ENCODE measurements at places on chromosomes 11 and 22.

DNA sequence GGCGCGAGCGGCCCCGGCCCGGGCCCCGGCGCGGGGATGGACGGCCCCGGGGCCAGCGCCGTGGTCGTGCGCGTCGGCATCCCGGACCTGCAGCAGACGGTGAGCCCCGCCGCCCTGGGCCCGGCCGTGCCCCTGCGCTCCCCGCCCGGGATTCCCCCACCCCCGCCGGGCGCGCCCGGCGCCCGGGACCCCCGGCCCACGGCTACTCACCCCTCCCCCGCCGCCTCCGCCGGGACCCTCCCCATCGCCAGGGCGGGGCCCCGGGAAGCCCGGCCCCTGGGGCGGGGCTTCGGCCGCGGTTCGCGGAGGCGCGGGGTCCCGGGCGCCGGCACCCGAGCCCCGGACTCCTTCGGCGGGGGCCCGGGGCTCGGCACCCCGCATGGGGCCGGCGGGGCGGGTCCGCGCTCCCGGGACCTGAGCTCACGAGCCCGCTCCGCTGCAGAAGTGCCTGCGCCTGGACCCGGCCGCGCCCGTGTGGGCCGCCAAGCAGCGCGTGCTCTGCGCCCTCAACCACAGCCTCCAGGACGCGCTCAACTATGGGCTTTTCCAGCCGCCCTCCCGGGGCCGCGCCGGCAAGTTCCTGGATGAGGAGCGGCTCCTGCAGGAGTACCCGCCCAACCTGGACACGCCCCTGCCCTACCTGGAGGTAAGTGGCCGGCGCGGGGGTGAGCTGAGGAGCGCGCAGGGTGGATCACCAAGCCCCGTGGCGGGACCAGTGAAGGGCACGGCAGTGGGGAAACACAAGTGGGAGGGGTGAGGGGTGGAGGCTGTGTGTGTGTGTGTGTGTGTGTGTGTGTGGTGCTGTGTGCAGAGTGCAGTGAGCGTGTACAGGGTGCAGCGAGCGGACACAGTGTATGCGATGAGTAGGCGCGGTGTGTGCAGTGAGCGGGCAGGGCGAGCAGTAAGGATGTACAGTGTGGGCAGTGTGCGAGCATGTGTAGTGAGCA lies 2.3 kb downstream of the SHANK3 start:
- DNase-seq, result no peak

DNA sequence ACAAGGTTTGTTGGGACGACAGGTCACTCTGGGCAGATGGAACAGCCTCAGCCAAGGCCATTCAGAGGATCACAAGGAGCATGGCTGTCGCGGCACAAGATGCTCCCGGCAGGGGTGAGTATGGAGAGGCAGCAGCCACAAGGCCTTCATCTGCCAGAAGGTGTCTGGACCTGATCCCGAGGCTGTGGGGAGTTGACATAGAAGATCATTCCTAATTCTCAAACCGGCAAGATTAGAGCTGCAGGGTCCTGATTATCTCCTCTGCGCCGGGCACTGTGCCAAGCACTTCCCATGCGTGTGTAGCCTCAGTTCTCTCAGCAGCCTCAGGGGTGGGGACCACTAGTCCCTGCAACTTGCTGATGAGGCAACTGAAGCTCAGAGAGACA lies 32.3 kb upstream of the RFPL3 start:
- DNase-seq, result no peak

- no peak for DNase-seq
Measured at GRCh38 chr11:129323896-129324502, 51.6 kb upstream of the BARX2 start.

GRCh38 chr22:50502628-50503474 lies 4.7 kb downstream of the LMF2 start:
- no peak for DNase-seq

DNA sequence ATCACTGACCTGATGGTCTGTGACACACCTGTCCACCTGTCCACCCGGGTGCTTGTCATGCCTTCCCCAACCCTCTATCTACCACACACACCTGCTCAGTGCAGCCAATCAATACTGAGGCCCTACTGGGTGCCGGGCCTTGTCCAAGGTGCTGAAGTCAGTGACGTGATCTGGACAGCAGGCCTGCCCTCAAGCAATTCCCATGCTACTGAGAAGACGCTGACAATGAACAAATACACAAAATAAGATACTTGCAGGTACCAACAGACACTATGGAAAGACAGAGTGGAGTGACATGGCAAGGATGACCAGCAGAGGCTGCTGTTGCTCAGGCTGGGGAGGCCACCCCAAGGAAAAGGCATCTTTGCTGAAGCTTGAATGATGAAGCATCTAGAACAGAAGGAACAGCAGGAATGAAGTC lies 21.2 kb downstream of the PLAAT3 start:
- DNase-seq, result no peak

GRCh38 chr22:47333625-47334024 lies 571.2 kb downstream of the TBC1D22A start:
- DNase-seq, result no peak

Measured in stimulated activated CD8-positive, alpha-beta memory T cell treated with anti-CD3 and anti-CD28 coated beads, Interleukin-7, amount 100 ng/mL, for 1 hour (primary cell).